ENCODE measurements at places on chromosomes 4 and X.

GRCh38 chr4:95409127-95409526 is 139.6 kb downstream of the UNC5C start:
- DNase-seq, result no peak

- no peak for DNase-seq
Measured at GRCh38 chr4:182585321-182585720, 331.9 kb downstream of the DCTD start.

- no peak for DNase-seq
Measured at GRCh38 chr4:7041801-7042502, 1.2 kb upstream of the TADA2B start.

GRCh38 chr4:47418147-47418546 is 45.4 kb downstream of the COMMD8 start:
- no peak for DNase-seq

DNA sequence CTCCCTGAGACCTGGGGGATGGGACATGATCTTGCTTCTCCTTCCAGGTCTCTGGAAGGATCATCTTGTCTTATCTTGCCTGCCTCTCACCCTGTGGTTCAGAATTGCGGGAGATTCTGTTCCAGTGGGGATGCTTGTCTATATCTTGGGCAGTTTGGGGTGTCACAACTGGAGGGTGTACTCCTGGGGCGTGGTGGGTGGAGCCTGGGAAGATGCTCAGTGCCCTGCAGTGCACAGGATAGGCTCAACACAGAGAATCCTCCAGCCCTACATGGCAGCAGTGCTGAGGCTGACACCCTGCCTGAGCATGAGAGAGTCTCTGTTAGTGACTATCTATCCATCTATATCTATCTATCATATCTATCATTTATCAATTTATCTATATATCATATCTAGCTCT is 7.7 kb downstream of the P2RY8 start:
- no peak for DNase-seq

GRCh38 chrX:56994375-56995270 is 718 bp downstream of the SPIN3 start:
- DNase-seq, result peak; percentile 6

- no peak for DNase-seq
Measured at GRCh38 chr4:48667148-48667547, 112.9 kb downstream of the FRYL start.

- DNase-seq, result no peak
Measured at GRCh38 chrX:21193196-21193595, 181.0 kb upstream of the CNKSR2 start.

DNA sequence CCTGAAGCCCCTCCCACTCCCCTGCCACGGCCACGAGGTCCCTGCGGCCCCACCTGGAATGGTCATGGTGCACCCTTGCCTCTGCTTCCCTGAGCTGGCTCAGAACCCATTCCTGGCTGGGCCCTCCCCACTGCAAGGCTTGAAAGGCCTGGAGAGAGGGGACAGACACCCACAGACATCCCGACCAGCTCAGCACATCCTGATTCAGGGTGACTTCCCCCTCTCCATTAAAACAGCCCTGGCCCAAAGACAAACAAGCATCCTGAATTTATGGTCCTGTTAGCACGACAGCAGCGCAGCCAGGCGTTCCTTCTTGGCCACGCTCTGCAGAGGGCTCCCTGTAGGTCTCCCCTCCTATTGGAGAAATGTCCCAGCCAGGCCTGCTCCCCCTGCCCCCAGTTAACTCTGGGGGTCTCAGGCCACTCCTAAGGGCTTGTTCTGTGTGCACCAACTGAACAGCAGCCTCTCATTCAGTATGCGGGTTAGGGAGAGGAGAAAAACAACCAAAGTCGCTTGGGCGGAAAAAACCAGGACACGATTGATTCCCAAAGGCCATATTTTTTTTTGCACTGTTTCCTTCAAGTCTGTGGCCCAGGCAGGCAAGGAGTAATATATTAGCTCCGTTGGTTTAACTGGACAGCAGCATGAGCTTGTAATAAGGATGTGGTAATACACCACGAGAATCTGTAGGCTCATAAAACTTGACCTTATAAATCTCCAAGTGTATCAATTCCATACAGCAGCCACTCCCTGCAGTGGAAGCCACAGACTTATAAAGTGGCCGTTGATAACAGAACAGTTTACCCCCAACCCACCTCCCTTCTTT is 106.7 kb upstream of the MSX1 start:
- no peak for DNase-seq

- DNase-seq, result no peak
Measured at GRCh38 chr4:139144161-139144859, 32.7 kb downstream of the ELF2 start.

DNA sequence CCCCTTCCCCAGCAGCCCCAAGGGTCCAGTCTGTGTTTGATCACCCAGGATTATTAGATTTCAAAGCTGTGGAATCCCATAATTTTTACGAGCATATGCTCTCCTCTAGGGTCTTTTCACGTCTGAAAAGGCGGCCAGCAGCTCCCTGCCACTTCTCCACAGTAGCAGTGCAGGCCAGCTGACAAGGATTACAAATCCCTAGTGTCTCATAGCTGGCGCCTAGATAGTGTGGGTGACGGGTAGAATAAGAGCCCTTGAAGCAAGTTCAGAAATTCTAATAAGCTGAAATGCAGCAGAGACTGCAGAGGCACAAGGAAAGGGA is 79.4 kb downstream of the RLIM start:
- no peak for DNase-seq

DNA sequence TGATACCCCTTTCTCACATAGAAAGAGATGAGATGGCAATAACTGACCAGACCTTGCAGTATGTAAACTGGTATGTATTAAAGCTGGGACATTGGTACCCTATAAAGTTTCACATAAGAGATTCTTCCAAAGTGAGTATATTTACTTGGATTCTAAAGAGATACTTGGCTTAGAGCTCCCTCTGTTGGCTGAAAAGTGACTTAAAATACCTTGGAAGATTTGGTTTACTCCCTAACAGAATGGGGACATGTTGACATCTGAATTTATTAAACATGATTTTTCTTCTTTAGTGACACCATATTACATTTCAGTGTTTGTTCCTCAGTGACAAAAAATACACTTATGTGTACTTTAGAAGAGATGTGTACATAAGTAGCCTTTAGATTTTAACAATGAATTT is 47.9 kb upstream of the RGN start:
- peak; percentile 39 for DNase-seq

DNA sequence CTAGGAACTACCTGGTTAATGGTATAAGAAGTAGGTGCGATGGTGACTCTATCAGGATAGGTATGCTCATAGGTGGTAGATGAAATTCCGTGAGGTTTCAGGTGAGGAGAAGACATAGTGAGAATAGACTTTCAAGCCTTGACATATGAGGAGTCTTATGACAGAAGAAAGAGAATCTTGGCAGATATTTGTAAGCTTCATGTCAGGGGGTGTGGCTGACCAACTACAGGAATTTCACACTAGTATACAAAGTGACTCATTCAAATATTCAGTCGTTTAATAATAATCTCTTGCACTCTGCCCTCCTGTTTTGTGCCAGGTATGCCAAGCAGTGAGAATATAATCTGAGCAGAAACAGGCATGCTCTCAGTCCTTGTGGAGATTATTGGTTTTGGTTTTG is 22.8 kb downstream of the PACRGL start:
- DNase-seq, result no peak

DNA sequence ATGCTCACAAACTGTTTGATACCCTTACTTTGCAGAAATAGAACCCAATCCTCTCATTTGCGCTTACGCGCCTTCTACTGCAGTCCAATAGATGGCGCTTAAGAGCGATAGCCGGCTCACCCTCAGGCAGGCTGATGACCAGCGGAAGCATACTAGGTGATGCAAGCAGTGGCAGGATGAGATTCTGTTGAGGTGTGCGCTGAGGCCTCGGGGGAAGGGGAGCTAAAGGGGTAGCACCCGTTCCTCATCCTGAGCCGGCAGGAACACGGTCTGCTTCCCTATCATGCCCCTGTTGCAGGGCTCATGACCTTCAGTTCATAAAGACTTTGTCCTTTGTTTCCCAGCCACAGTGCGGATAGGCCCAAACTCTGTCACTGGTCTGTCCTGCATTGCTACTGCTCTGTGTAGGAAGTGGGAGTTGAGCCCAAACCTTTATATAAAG is 628.9 kb downstream of the TLL1 start:
- peak; percentile 10 for DNase-seq

DNA sequence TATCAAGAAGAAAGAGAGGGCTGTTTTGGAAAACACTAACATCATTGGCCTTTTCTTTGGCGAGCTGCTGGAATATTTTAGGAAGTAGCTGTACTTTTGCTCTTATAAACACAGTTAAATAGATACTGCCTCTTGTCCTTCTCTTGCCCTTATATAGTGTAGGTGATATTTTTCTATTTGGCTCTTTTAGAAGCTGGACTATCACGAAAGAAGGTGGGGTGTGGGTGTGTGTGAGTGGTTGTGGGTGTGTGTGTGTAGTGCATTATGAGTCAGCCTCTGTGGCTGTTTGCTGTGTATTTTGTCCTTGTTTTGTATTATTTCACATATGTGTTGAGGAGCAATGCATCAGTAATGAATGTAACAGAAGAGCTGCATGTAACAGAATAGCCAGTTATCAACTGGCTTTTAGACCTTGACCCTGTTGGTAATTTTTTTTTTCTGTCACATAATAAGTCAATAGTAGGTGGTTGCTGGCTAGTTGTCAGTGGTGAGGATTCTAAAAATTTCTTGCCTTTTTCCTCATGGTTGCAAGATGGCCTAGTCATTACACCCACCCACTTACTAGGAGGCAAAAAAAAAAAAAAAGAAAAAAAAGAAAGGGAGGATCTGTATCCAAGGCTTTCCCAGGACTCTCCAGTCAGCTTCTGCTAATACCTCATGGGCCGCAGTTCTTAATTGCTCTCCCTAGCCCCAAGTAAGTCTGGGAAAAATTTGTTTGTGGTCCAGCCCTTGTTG is 23.8 kb downstream of the ARHGAP10 start:
- no peak for DNase-seq

- no peak for DNase-seq
Measured at GRCh38 chrX:143787341-143787740, 66.8 kb upstream of the SPANXN2 start.

DNA sequence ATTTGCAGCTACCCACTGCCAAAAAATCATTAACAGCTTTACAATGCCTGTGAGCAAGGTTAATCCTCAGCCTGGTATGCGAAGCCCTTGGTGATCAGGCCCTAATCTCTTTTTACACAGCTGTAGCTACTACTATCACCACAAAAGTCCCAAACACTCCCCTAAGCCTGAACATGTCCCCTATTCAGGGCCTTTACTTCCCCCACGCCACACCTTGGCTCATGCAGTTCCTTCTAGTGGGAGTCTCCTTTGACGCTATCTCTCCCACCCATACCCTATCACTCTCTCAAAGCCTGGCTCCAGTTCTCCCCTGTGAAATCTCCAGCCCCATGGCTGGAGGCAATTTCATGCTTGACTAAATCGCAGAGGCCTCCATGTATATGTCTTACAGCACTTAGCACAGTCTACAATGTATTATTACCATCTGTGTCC is 90.6 kb upstream of the CBR4 start:
- DNase-seq, result no peak

DNA sequence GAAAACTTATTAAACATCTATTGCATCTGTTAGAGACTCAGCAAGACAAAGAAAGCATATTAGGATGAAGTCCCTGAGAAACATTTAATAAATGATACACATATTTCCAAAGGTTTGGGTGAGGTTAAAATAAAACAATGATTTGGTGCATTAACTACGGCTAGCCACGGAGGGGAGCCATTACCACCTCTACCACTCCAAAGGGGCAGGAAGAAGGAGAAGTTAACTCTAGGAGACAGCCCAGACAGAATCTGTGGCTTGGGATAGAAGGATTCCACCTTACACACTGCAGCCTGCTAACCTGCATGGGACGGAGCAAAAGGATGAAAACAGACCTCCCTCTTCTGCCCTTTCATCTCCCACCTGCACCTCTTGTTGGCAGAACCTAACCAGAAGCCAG is 189.1 kb upstream of the C1QTNF7 start:
- peak; percentile 67 for DNase-seq

DNA sequence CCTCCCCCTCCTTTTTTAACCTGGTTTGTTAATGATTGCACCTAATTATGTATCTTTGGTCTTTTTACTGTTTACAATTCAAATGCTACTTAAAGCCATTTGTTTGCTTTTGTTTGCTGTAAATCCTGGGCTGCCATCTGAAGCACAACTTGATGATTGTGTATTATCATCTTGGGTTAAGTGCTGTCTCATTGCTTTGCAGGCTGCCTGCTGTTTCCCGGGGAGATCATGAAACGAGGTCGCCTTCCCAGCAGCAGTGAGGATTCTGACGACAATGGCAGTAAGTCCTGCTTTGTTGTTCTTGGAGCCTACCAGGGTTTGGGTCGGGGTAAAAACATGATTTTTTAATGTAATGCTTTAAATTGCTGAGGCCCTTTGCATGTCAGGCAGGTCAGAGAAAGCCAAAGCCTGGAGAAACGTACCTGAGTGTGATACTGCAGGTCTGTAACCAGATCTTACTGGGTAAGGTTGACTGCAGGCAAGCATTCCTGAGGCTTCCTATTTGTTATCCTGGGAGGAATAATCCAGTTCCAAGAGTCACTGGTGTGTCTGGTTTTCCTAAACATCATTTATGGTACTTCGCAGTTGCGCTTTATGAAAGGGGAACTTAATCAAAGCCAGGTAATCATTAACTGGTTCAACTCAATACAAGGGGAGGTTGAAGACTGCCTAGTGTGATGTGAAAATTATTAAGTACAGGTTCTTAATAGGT is 22.2 kb downstream of the JADE1 start:
- no peak for DNase-seq

- DNase-seq, result no peak
Measured at GRCh38 chr4:108360754-108361445, 192.2 kb upstream of the LEF1 start.

- DNase-seq, result no peak
Measured at GRCh38 chr4:123662827-123663226, 266.2 kb downstream of the SPRY1 start.

- no peak for DNase-seq
Measured at GRCh38 chr4:98778206-98778605, 119.8 kb upstream of the TSPAN5 start.

- no peak for DNase-seq
Measured at GRCh38 chrX:118724775-118725174, 2.6 kb upstream of the IL13RA1 start.

GRCh38 chr4:26083987-26084386 is 170.0 kb downstream of the SMIM20 start:
- DNase-seq, result peak; percentile 32

- no peak for DNase-seq
Measured at GRCh38 chrX:23373129-23373804, 38.6 kb downstream of the PTCHD1 start.

DNA sequence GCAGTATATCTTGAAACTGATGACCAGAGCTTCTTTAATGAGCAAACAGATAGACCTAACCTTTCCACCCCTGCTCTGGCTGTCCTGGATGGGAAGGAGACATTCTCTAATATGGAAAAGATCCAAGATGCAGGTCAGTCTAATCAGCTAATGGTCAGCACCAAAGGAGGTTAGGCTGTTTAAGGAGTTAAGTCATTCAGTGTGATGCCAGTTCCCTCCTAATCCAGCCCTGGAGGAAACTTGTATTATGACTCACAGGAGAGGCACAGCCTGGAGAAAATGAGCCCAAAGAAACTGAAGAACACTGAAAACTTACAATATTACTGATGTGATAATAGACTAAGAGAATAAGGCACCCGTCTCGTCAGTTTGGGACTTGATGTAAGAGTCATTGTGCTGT is 323.0 kb downstream of the HNRNPD start:
- DNase-seq, result no peak
